ENCODE measurements at places on chromosomes 11 and 22. TPM values are rescaled to one million over a fixed set of nuclear protein-coding genes. Genes with fewer than 3 reads are reported as not detected.

FGF19 gene
- total RNA-seq = not detected

ADM2 gene
- not detected for total RNA-seq

OR2D2 gene
- total RNA-seq = not detected

SPON1 gene
- total RNA-seq = 31.7 TPM

RNF169 gene
- 20.9 TPM for total RNA-seq

SEC14L6 gene
- total RNA-seq = not detected

NLRP6 gene
- total RNA-seq = 0.49 TPM

UBQLNL gene
- total RNA-seq = 0.98 TPM

SLC22A9 gene
- not detected for total RNA-seq

UPB1 gene
- total RNA-seq = not detected

CREB3L1 gene
- total RNA-seq = 11.8 TPM

POU2AF2 gene
- not detected for total RNA-seq

CHRNA10 gene
- not detected for total RNA-seq

ANO3 gene
- total RNA-seq = not detected

EIF3M gene
- total RNA-seq = 184 TPM

SERPIND1 gene
- total RNA-seq = not detected

CTSW gene
- total RNA-seq = 0.74 TPM

HEPACAM gene
- total RNA-seq = 3.4 TPM

SLC37A2 gene
- 22.6 TPM for total RNA-seq

CD3D gene
- 13.8 TPM for total RNA-seq

APOBEC3H gene
- total RNA-seq = not detected

RFPL3 gene
- not detected for total RNA-seq

TUBA8 gene
- 5.6 TPM for total RNA-seq

OR9I1 gene
- not detected for total RNA-seq

TRAF6 gene
- total RNA-seq = 10.6 TPM

H19 gene
- total RNA-seq = 252 TPM

PANX3 gene
- not detected for total RNA-seq

ZNF74 gene
- total RNA-seq = 11.0 TPM

SEPTIN3 gene
- total RNA-seq = 1.5 TPM

DBX1 gene
- not detected for total RNA-seq

OR2AG1 gene
- total RNA-seq = not detected

TEX12 gene
- not detected for total RNA-seq

TRIM48 gene
- total RNA-seq = not detected

ACTN3 gene
- not detected for total RNA-seq

SEC14L2 gene
- total RNA-seq = 20.6 TPM

PARVG gene
- total RNA-seq = 29.5 TPM

CHRM1 gene
- not detected for total RNA-seq

MS4A6E gene
- total RNA-seq = 3.4 TPM

XPNPEP3 gene
- total RNA-seq = 12.8 TPM

GPR83 gene
- not detected for total RNA-seq

TEF gene
- total RNA-seq = 12.0 TPM

ASCL3 gene
- not detected for total RNA-seq

GALNT18 gene
- 22.1 TPM for total RNA-seq

Measured in vagina (tissue), 2 donors.